Stimulated activated CD4-positive, alpha-beta T cell treated with anti-CD3 and anti-CD28 coated beads, TNF-alpha, amount 100 ng/mL, for 24 hours (primary cell): ENCODE measurements at places on chromosomes 2 and 18.

DNA sequence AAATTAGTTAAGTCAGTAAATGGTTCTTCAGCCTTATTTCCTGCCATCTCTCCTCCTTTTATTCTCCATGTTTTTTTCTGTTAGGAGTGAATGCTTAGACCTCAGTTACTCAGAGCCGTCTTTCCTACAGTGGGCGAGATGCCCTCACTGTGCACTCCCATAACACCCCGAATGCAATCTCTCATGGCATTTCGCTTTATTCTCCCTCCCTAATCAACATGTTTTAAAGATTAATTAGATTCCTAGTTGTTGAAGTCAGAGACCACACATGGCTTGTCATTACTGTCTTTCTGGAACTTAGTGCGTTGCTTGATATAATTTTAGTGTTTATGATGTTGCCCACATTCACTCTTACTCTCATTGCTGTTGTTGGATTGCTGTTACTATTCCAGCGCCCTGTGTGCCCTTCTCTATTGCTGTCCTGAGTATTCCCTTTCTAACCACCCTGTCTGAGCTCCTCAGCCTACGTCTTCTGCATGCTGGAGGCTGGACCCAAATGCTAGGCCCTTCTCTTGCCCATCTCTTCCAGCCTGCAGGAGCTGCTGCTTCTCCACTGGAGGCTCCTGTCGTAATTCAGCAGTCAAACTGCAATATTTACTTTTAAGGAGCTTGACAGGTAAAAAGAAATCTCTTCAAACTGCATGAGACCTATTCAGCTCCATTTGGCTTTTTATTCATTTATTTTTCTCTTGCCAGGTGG is 99.3 kb downstream of the MAP2 start:
- DNase-seq: no peak

- no peak for DNase-seq
Observed at GRCh38 chr18:68480196-68480595, 234.7 kb downstream of the TMX3 start.

- no peak for DNase-seq
Observed at GRCh38 chr2:24793761-24794435, 673 bp downstream of the CENPO start.

DNA sequence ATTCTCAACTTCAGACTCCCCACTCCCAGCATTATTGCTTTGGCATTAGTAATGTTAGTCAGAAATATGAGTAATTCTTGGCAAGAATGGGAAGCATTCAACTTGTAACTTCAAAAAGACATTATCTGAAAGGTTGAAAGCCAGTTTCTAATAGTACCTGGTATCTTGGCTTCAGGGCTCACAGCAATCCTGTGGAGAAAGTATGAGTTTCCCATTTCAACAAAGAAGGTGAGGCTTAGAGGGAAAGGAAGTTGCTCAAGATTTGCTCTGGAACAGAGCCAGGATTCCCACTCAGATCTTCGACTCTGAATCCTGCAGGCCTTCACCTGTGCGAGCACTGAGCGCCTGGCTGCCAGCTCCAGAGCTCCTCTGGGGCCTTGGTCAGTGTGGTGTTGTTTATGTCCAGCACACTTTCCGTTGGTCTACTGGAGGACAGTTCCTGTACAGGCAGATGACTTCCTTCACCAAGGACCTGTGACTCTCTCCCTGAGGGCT is 136.1 kb downstream of the MCFD2 start:
- no peak for DNase-seq

GRCh38 chr18:49588971-49589370 is 27.1 kb downstream of the LIPG start:
- DNase-seq: no peak

- DNase-seq: no peak
Observed at GRCh38 chr18:24672165-24672941, 211.9 kb downstream of the HRH4 start.

DNA sequence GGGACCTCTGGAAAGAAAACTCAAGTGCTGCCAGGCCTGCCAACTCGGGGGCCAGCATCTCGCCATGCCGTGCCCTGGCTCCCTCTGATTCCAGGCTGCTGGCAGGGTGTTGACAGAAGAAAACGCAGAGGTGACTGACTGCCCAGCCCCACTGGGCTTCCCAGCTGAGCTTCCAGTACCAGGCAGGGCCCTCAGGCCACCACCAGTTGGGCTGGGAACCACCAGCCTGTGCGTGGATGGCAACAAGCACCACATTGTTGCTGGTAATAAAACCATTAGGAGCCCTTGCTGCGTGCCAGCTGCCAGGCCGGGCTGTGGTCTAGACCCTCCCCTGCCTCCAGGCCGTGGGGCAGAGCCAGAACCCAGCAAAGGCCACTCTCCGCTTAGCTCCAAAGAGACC is 9.2 kb downstream of the DNMT3A start:
- no peak for DNase-seq

DNA sequence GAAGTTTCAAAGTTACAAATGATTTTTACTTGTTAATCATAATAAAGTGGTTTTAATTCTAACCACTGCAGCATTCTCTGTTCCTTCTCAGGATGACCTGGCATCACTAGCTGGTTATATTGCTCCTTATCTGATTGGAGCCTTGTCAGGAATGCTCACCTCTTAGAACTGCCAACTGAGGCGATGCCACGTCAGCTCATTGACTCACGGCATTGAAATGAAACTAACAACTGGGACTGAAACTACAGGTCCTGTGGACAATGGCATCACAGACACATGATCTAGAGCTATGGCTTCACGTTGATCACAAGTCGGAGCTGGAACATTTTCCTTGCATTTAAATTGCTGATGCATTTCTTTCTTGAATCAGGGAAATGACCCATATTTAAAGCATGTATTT is 54.9 kb upstream of the MAP2 start:
- no peak for DNase-seq

DNA sequence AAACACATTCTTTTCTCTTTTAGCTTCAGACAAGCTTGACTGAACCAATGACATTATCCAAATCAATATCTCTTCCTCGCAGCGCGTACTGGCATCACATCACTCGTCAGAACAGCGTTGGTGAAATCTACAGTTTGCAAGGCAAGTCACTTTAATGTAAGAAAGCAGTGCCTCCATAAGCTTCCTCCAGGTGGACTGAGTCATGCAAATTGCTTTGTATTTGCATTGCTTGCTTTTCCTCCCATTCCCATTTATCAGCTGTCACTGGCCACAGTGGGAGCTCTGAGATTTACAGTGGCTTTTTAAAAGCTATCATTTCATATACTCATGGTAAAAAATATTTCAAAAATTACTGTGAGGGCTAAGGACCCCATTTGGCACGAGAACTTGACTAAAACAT is 189.9 kb downstream of the CD226 start:
- no peak for DNase-seq

GRCh38 chr2:173160618-173161017 is 85.0 kb downstream of the MAP3K20 start:
- DNase-seq: no peak

GRCh38 chr2:17756668-17757067 is 2.7 kb downstream of the GEN1 start:
- DNase-seq: no peak

- no peak for DNase-seq
Observed at GRCh38 chr18:55252053-55252675, 292.9 kb upstream of the CCDC68 start.

GRCh38 chr18:40874233-40874632 is 1080.8 kb upstream of the PIK3C3 start:
- DNase-seq: no peak

DNA sequence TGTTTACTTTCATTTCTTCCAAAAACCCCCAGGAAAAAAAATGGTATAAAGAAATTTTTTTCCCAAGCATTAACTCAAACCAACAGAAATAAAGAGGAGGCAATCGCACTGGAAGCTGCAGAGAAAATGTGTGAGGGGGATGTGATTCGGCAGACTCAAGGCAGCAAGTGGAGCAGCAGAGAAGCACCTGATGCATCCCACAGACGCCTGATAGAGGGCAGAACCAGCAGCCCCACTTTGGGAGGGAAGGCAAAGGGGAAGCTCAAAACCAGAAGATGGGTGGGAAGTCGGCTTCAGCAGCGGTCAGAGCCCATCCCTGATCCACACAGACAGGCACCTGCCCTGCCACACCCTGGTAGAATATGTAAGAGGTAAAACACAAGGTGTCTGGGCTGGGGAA is 12.6 kb downstream of the FTCDNL1 start:
- DNase-seq: no peak

- no peak for DNase-seq
Observed at GRCh38 chr2:14634489-14635390, 2.2 kb downstream of the LRATD1 start.

DNA sequence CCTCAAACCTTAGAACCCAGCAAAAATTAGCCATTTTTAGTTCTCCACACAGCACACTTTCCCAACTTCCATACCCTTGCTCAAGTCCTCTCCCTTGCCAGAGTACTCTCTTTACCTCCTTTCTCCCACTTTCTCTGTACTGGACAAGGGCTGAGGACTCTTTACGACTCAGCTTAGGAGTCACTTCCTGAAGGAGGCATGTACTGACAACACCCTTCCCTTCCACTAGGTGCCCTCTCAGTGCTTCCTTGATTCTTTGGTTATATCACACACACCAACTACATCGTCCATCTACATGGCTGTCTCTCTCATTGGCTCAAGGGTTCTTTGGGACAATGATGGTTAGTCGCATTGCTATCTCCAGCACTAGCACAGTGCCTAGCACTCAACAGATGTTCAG is 5.2 kb upstream of the C18orf63 start:
- no peak for DNase-seq

- DNase-seq: no peak
Observed at GRCh38 chr18:79385708-79386341, 9.9 kb upstream of the NFATC1 start.

DNA sequence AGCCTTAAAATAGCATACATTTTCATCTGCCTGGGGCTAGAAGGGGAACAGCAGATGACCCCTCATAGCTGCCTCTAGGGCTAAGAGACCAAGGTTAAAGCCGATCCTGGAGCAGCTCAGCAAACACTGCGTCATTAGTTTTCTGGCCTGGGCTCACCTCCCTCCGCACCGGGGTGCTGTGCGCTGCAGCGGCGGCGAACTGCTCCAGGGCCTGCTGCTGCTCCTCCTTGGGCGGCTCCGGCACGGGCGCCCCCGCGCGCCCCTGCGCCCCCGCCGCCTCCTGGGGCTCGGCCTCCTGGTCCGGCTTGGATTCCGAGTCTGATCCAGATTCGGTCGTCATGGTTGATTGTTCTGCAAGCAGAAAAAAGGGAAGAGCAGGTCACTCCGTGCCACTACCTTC is 55.0 kb downstream of the EPB41L3 start:
- DNase-seq: no peak

- no peak for DNase-seq
Observed at GRCh38 chr18:73980289-73980979, 167.2 kb downstream of the FBXO15 start.

GRCh38 chr18:13445241-13445897 is 226.8 kb downstream of the LDLRAD4 start:
- DNase-seq: no peak

DNA sequence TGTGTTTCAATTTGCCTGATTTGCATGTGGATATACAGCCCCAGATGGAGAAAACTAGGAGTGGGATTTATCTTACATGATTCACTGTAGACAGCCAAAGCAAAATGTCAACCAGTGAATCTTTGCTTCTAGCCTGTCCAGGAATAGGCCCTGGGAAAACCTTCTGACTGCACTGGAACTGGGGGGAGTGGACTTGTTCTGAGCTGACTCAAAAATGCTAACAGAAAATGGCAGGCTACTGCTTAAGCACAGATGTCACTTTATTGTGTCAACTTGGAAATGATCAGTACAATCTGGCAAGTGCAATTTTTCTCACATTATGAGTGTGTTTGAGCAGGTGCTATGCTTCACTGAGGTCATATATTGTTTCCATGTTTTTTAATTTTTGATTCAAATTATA is 593.7 kb downstream of the NRXN1 start:
- DNase-seq: no peak

DNA sequence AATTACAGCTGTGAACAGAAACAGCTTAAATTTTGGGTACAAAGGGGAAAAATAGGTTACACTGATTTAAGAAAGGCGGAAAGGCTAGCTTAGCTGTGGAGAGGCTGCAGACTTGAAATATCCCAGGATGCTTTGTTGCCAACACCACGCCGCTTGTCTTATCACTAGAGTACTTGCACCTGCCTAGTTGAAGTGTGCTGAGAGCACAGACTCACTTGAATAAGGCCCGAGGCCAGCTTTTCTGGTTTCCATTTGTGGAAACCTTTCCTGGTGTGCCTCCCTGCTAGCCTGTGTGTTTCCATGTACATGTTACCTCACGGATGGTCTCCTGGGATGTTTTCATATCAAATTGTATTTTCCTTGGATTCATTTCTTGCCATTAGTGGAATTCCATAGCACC is 3.2 kb downstream of the CABLES1 start:
- no peak for DNase-seq

GRCh38 chr2:183390109-183390508 is 265.9 kb downstream of the NUP35 start:
- no peak for DNase-seq

- no peak for DNase-seq
Observed at GRCh38 chr2:101770726-101771125, 73.2 kb downstream of the MAP4K4 start.

- DNase-seq: peak; percentile 52
Observed at GRCh38 chr2:204019572-204020501, 83.3 kb downstream of the ICOS start.

DNA sequence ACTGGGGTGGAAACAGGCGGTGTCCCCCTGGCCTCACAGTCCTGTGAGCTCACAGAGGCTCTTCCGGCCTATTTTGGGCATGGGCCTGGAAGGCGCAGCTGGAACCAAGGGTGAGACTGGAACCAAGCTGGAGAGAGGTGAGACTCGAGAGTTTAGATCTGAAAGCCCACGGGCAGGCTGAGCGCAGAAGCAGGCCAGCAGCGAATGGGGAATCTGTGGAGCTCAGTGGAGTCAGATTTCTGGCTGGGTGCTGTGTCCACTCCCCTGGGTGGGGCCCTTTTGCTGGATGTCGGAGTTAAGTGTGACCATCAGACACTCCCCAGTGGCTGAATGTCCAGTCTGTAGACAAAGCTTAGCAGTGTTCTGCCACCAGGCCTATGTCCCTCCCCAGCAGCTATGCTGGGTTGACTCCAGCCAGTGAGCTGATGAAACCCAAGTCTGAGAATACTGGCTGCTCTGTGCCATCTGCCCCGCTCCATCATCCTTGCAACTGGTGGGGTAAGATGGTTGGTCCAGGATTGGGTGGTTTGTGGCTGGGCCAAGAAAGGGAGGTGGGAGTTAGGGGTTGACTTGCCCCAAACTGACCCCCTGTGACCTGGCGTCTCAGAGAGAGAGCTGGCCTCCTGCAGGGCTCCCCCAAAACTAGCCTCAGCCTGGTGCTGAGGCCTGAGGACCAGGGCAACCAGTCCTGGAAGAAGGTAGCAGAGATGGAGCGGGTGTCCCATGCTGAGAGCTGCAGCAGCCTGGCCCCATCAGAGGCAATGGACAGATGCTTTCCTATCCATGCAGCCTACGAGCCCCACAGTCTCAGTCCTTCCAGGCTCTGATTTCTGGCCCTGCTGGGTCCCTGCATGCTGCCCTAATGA is 34.4 kb downstream of the CYP26B1 start:
- no peak for DNase-seq
